ENCODE measurements at places on chromosomes 16 and 17. TPM values are rescaled to one million over a fixed set of nuclear protein-coding genes. Genes with fewer than 3 reads are reported as not detected.

The BRICD5 gene
- total RNA-seq = 6.5 TPM

The TBC1D3C gene
- not detected for total RNA-seq

The CCL5 gene
- not detected for total RNA-seq

The CYBA gene
- 20.8 TPM for total RNA-seq

The HEATR9 gene
- total RNA-seq = not detected

The BCL6B gene
- 101 TPM for total RNA-seq

The TBC1D3G gene
- not detected for total RNA-seq

The OSGIN1 gene
- total RNA-seq = 2.8 TPM

The PRAC2 gene
- total RNA-seq = not detected

The KRT13 gene
- total RNA-seq = not detected

The HOXB1 gene
- total RNA-seq = not detected

The SMPD3 gene
- total RNA-seq = not detected

The SCO1 gene
- total RNA-seq = 47.5 TPM

The SPN gene
- total RNA-seq = not detected

The RNF135 gene
- total RNA-seq = 8.7 TPM

The G6PC1 gene
- total RNA-seq = not detected

The MBTD1 gene
- total RNA-seq = 9.5 TPM

The KIF1C gene
- total RNA-seq = 94.7 TPM

The SCRN2 gene
- 28.8 TPM for total RNA-seq

The PPP4C gene
- 271 TPM for total RNA-seq

The ITGB4 gene
- total RNA-seq = 14.2 TPM

The GPR139 gene
- not detected for total RNA-seq

The TMC7 gene
- 3.3 TPM for total RNA-seq

The TVP23C gene
- 20.7 TPM for total RNA-seq

The RPRML gene
- 0.21 TPM for total RNA-seq

The SCNN1B gene
- not detected for total RNA-seq

The CLEC10A gene
- total RNA-seq = 0.14 TPM

The AP1G1 gene
- 44.6 TPM for total RNA-seq

The ARL5C gene
- total RNA-seq = not detected

The FAM234A gene
- 49.5 TPM for total RNA-seq

The CHST6 gene
- 1.5 TPM for total RNA-seq

The SLC6A2 gene
- total RNA-seq = not detected

The FBXO39 gene
- 1.4 TPM for total RNA-seq

The AIPL1 gene
- total RNA-seq = not detected

The AOC2 gene
- total RNA-seq = 0.49 TPM

The KRTAP2-2 gene
- not detected for total RNA-seq

The NEUROD2 gene
- not detected for total RNA-seq

The LRRC37B gene
- 10.4 TPM for total RNA-seq

The DHX8 gene
- 54.8 TPM for total RNA-seq

The NOL3 gene
- total RNA-seq = 10.6 TPM

The DNAH3 gene
- total RNA-seq = under 0.01 TPM

The WNT3 gene
- total RNA-seq = 1.9 TPM

The PRR35 gene
- not detected for total RNA-seq

The NOTUM gene
- not detected for total RNA-seq

The C1QL1 gene
- total RNA-seq = 0.20 TPM

The TPSB2 gene
- not detected for total RNA-seq

The VAT1L gene
- 1.1 TPM for total RNA-seq

The BAHCC1 gene
- total RNA-seq = 2.8 TPM

The FOXK2 gene
- 31.6 TPM for total RNA-seq

The KRT28 gene
- total RNA-seq = not detected
